Hypothalamus (tissue), 51 donors: ENCODE measurements at places on chromosomes 13 and 19.

DNA sequence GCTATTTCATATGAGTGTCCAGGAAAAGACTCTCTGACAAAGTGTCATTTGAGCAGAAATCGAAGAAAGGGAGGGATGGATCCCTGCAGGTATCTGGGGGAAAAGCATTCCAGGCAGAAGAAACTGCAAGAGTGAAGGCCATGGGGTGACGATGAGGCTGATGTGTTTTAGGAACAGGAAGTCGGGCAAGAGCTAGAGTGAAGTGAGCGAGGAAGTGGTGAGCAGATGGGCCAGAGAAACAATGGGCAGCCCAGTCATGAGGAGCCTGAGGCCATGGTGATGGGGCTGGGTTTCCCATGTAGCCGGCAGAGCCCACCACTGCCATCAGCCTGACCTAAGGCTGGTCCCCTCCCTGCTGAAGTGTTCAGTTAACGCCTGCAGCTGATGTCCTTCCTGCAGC, 150.2 kb downstream of the TNFSF13B start:
- DNase-seq = no peak

- DNase-seq = no peak
These were observed 738.5 kb downstream of the DIAPH3 start for GRCh38 chr13:59425211-59425741.

DNA sequence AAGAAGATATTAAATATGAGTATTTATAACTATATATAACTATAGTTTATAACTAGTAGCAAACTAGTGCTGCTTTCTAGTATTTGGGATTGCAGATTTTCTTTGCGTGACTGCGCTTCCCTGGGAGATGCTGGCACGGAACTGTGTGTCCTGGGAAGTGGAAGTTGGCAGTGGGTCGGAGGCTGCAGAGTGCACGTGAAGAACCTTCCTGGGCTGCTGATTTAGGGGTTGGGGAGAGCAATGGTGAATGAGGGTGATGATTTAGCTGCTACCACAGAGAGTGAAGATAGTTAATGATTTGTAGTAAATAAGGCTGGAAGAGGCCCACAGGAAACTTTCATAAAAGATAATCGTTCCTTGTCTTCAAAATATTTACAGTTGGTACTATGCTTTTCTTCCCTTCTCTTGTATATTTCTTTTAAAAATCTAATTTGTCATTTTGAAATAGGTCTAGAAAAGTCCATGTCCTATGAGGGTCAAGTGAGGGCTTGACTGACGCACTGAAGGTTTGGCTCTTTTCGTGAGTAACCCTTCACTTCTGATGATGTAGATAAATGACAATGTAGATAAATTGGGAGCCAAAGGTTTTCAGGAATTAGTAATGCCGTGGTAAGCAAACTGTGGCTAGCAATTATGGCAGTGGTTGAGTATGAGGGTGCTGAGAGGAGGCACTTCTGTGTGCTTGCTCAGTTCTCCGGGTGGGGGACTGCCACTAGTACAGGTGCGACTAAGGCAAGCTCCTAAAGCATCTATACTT, 3.0 kb upstream of the NAA16 start:
- no peak for DNase-seq

DNA sequence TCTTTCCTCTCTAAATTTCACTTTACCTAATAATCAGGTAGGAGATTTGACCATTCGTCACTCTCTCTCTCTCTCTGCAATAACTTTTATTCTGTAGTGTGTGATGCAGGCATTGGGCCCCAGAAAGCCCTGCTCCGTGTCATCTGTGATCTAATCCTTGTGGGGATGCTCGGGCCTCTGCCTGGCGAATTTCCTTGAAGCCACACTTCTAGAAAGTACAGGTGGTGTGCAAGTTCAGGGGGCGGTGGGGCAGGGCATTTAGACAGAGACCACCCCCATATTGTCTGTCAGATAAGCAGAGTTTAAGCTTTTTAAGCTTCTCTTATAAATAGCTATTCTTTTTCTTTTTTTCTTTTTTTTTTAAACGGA, 53.4 kb upstream of the GPR12 start:
- no peak for DNase-seq

GRCh38 chr19:36136964-36137686, 2.7 kb upstream of the CAPNS1 start:
- no peak for DNase-seq

DNA sequence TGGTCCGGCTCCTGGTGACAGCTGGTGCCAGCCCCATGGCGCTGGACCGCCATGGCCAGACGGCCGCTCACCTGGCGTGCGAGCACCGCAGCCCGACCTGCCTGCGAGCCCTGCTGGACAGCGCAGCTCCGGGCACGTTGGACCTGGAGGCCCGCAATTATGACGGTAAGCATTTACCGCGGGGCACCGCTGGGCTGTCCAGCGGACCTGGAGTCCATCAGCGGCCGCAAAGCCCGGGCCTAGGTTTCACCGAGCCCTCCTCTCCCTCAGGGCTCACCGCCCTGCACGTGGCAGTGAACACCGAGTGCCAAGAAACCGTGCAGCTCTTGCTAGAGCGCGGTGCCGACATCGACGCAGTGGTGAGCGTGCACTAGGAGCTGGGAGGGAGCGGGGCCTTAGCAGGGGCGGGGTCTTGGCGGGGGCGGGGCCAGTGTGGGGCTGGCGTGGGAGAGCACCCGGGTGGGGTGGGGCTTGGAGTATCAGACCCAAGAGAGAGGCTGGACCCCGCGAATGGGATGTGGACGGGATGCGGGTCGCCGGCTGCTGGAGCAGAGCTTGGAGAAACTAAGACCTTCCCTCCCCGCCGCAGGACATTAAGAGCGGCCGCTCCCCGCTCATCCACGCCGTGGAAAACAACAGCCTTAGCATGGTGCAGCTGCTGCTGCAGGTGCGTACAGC, 8.7 kb downstream of the BCL3 start:
- DNase-seq = no peak

DNA sequence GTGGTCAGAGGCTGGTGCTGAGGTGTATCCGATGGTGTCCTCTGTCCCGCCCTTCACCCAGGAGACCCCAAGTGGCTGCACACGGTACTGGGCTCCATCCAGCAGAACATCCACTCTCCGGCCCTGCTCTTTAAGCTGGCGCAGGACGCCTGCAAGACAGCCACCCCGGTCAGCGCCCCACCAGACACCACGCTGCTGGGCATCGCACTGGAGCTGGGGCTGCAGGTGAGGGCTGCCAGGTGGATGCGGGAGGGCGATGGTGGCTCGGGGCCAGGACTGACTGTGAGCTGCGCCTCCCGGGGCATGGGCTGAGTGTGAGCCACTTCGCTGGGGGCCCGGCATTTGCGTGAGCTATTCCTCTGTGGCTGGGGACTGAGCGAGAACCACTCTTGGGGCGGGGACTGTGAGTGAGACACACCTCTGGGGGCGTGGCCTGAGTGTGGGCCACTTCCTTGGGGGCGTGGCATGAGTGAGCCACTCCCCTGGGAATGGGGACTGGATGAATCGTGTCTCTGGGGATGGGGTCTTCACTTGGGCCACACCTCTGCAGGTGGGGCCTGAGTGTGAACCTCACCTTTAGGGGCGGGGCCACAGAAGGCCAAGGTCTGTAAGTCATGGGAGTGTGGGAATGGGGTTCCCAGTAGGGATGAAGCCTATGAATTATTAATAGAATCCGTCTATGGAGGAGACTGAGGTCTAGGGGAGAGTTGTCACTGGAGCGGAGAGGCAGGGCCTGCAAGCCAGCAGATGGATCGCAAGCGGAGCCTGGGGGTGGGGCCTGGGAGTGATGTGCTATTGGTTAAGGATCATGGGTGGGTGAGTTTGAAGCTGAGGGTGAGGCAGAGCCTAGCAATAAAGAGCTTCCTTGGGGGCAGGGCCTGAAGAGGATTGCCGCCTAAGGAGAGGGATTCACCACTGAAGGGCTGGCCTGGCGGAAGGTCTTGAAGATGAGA, 30.5 kb downstream of the ZSWIM4 start:
- DNase-seq = no peak

GRCh38 chr13:50420718-50421472, 405.7 kb downstream of the KCNRG start:
- no peak for DNase-seq

DNA sequence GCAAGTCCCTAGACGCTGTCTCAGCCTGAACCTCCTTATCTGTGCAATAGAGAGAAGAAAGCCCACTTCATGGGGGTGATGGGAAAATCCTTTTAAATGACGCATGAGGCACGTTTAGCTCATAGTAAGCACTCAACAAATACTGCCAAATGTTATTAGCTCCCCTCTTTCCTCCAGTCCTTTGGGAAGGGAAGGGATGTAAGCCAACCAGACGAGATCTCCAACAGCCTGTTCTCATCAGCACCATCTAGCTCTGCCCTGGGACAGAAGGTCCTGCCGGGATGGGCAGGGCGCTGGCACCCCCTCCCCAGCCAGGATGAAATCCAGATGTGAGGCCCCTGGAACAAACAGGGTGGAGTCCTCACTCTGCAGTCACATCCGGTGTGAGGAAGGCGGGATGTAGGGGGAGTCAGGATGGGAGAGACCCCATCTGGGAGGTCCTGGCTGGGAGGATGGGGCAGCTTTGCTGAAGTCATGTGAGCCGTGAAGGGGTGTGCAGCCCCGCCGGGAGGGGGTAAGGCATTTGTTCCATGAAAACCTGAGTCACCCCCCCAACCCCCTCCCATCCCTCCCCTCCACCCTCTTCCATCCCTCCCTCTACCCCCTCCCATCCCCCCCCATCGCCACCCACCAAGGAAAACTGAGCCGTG, 4.6 kb downstream of the S1PR2 start:
- no peak for DNase-seq
